ENCODE measurements at places on chromosomes 1 and 21. TPM values are rescaled to one million over a fixed set of nuclear protein-coding genes. Genes with fewer than 3 reads are reported as not detected.

Gene GPR25
- not detected for total RNA-seq

Gene LRRC39
- 0.20 TPM for total RNA-seq

Gene KISS1
- total RNA-seq = 0.22 TPM

Gene LYSMD1
- total RNA-seq = 5.0 TPM

Gene KRTAP12-2
- not detected for total RNA-seq

Gene MIXL1
- total RNA-seq = under 0.01 TPM

Gene UBE2U
- total RNA-seq = 0.20 TPM

Gene RSRP1
- 154 TPM for total RNA-seq

Gene CDC42BPA
- 51.6 TPM for total RNA-seq

Gene S100A10
- 127 TPM for total RNA-seq

Gene HORMAD1
- total RNA-seq = not detected

Gene CYP4Z1
- total RNA-seq = 0.20 TPM
